ENCODE measurements at places on chromosomes 5 and 9. TPM values are rescaled to one million over a fixed set of nuclear protein-coding genes. Genes with fewer than 3 reads are reported as not detected.

Gene PCDHAC2
- total RNA-seq = not detected

Gene HTR4
- not detected for total RNA-seq

Gene IFNB1
- total RNA-seq = not detected

Gene WDR55
- 16.9 TPM for total RNA-seq

Gene TYRP1
- total RNA-seq = 14.4 TPM

Gene HNRNPH1
- total RNA-seq = 202 TPM

Gene BARHL1
- total RNA-seq = not detected

Gene LCN1
- not detected for total RNA-seq

Gene SLC28A3
- total RNA-seq = 0.13 TPM

Gene KCNV2
- total RNA-seq = not detected

Gene SMIM27
- total RNA-seq = 2.8 TPM

Gene NAIP
- 4.2 TPM for total RNA-seq

Gene INSYN2B
- 14.7 TPM for total RNA-seq

Gene GAS1
- total RNA-seq = 8.5 TPM

Gene ISCA1
- 32.9 TPM for total RNA-seq

Gene ATP6V0E1
- total RNA-seq = 185 TPM

Gene IL3
- not detected for total RNA-seq

Gene SLC25A2
- not detected for total RNA-seq

Gene NRG2
- not detected for total RNA-seq

Gene IRX2
- total RNA-seq = 0.64 TPM

Gene SLC36A2
- total RNA-seq = not detected

Gene SMIM33
- total RNA-seq = not detected

Gene GRIN3A
- total RNA-seq = not detected

Gene GADD45G
- 1.8 TPM for total RNA-seq

Gene GNA14
- total RNA-seq = 0.40 TPM

Gene HNRNPA0
- 15.0 TPM for total RNA-seq

Gene KLHL3
- total RNA-seq = 2.2 TPM

Gene SLC6A18
- not detected for total RNA-seq

Gene SLC6A3
- not detected for total RNA-seq

Gene UBE2R2
- 21.5 TPM for total RNA-seq

Data from epithelial cell of alveolus of lung (primary cell).